Activated CD4-positive, alpha-beta T cell treated with anti-CD3 and anti-CD28 coated beads for 24 hours (primary cell): ENCODE measurements at places on chromosomes 5 and 9.

GRCh38 chr5:145509336-145510136, 325.6 kb downstream of the PRELID2 start:
- no peak for DNase-seq

- DNase-seq, result no peak
Measured at GRCh38 chr9:34177593-34178435, 1.0 kb upstream of the UBAP1 start.

DNA sequence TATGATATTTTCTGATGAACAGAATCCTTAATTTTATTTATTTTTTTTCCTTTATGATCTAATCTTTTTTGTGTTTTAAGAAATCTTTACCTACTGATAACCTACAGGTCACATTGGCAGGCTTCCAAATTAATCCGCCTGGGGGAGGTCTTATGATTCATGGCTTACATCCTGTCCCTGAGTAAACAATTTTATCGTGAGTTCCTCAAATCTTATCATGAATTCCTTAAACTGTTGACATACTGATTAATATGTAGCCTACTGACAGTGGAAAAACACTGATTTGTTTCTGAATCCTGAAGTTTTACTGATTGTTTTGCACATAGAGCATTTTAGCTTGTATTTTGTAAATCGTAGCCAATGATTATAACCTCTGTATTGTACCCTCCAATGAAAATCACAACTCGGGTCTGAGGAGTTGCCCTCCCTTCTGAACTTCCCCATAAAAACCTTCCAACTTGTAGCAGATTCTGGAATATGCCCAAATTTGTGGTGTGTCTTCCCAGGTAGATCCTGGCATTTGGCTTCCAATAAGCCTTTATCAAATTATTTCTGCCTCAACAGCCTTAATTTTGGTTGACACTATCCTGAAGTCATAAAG, 105.6 kb downstream of the VCAN start:
- DNase-seq, result no peak

GRCh38 chr5:77358255-77359205, 133.6 kb downstream of the WDR41 start:
- no peak for DNase-seq
